ENCODE measurements at places on chromosomes 5 and 9.

DNA sequence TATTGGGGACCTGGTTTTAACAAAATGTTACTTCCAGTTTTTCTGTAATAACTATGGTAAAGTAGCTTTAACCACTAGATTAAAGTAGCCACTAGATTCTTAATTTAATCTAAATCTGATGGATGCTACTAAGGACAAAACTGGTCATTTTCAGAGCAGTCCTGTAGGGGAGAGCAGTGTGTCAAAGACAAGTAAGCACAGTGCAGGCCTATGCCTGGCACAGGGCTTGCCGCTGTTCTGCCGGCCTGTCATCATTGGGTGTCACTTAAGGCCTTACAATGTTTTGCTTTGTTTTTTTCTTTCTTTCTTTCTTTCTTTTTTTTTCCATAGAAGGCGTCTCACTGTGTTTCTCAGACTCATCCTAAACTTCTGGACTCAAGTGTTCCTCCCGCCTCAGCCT is 53.0 kb upstream of the NXNL2 start:
- no peaks in the 10 kb centered on the region for H3K27me3 ChIP-seq
- H3K4me3 ChIP-seq = no peak overlapping the region
- H3K36me3 ChIP-seq = peaks cover 6% of the 10 kb centered on the region
- H3K27ac ChIP-seq = no peak overlapping the region

DNA sequence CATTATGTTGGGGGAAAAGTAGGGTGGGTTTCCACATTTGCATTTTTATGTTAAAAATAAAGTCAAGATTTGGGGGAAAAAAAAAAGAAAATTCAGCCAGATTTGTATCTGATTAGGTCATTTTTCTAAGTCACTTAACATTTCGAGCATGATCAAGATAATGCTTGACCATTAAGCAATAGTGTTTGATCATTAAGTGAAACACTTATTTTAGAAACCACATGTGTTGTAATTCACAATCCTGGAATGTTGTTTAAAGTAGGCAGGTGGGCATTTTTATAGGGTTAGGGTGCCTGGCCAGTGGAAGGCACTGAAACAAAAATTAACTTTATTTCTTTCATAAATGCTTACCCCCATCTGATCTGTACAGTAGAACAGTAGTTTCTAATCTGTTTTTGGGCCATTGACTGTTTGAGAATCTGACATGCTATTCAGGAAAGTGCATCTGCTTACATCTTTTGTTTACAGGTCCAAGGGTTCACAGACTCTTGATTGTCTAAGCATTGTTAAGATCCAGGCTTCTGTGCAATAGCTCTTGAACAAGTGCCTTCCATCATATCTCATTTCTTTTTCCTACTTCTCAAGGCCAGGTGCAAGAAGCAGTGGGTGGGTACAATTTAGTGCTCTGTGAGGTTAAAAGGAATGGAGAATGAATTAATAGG is 9.1 kb downstream of the ZCCHC9 start:
- H3K27me3 ChIP-seq = no peaks in the 10 kb centered on the region
- H3K36me3 ChIP-seq = peaks cover 42% of the 10 kb centered on the region
- no peak overlapping the region for H3K27ac ChIP-seq
- no peak for DNase-seq
- no peak overlapping the region for H3K4me3 ChIP-seq

DNA sequence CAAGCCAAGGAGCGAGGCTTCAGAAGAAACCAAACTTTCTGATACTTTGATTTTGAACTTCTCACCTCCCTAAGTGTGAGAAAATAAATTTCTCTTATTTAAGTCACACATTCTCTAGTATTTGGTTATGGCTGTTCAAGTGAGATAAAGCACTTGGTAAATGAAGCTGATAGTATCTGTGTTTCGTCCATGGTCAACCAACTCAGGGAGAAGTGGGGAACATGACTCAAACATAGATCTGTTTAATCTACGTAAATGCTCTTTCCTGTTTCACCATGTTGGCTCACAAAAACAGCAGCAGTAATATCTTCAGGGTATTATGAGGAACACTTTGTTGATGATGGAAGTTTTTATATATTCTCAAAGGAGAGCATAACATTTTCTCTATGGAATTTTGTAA is 2167.2 kb upstream of the C9orf72 start:
- H3K27ac ChIP-seq = no peak overlapping the region
- H3K4me1 ChIP-seq = no peaks in the 10 kb centered on the region
- H3K4me3 ChIP-seq = no peak overlapping the region

GRCh38 chr9:99109522-99109921 is 4.6 kb downstream of the TGFBR1 start:
- no peak overlapping the region for H3K4me3 ChIP-seq
- H3K36me3 ChIP-seq = peaks cover 27% of the 10 kb centered on the region
- no peak overlapping the region for H3K27ac ChIP-seq
- DNase-seq = no peak
- peaks cover 69% of the 10 kb centered on the region for H3K4me1 ChIP-seq

GRCh38 chr5:78127875-78128274 is 166.6 kb downstream of the AP3B1 start:
- no peaks in the 10 kb centered on the region for H3K27me3 ChIP-seq
- H3K4me3 ChIP-seq = no peak overlapping the region
- H3K36me3 ChIP-seq = peaks cover 23% of the 10 kb centered on the region
- no peak overlapping the region for H3K27ac ChIP-seq

- H3K27ac ChIP-seq = peak overlapping the region; percentile 90
- peak; percentile 87 for DNase-seq
- peak overlapping the region; percentile 35 for H3K4me3 ChIP-seq
- peaks cover 35% of the 10 kb centered on the region for H3K4me1 ChIP-seq
- no peaks in the 10 kb centered on the region for H3K27me3 ChIP-seq
These were observed 98.4 kb downstream of the FNBP1 start for GRCh38 chr9:129944506-129945116.

- H3K4me1 ChIP-seq = no peaks in the 10 kb centered on the region
- no peak overlapping the region for H3K4me3 ChIP-seq
- no peak for DNase-seq
- no peak overlapping the region for H3K27ac ChIP-seq
- no peaks in the 10 kb centered on the region for H3K36me3 ChIP-seq
- no peaks in the 10 kb centered on the region for H3K27me3 ChIP-seq
These were observed 587.7 kb upstream of the CDH6 start for GRCh38 chr5:30605693-30606268.

DNA sequence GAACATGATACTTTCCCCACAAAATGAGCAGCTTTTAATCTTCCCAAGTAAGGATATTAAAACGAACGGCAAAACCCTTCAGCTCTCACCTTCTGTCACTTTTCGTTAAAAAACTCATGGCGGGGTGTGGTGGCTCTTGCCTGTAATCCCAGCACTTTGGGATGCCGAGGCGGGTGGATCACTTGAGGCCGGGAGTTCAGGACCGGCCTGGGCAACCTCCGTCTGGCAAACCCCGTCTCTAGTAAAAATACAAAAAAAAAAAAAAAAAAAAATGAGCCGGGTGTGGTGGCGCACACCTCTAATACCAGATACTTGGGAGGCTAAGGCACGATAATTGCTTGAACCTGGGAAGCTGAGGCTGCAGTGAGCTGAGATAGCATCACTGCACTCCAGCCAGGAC is 902 bp downstream of the TMED9 start:
- no peak for DNase-seq
- peak overlapping the region; percentile 97 for H3K27ac ChIP-seq
- H3K27me3 ChIP-seq = peaks cover 24% of the 10 kb centered on the region
- H3K4me1 ChIP-seq = peaks cover 15% of the 10 kb centered on the region
- H3K4me3 ChIP-seq = peak overlapping the region; percentile 97
- peaks cover 44% of the 10 kb centered on the region for H3K36me3 ChIP-seq

DNA sequence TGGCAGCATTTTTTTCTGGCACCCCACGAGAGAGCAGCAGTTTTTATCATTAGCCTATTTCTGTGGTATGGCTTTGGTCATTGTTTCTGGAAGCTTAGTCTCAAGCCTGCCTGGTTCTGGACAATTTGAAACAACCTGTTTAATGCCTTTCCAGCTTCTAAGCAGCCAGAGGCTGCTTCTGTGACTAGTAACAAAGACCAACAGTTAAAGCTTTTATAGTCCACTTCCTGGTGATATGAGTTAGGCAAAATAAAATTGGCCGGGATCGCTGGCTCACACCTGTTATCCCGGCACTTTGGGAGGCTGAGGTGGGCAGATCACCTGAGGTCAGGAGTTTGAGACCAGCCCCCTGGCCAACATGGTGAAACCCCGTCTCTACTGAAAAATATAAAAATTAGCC is 24.0 kb downstream of the LYRM7 start:
- no peaks in the 10 kb centered on the region for H3K27me3 ChIP-seq
- DNase-seq = no peak
- H3K36me3 ChIP-seq = peaks cover 12% of the 10 kb centered on the region
- H3K27ac ChIP-seq = no peak overlapping the region
- peaks cover 5% of the 10 kb centered on the region for H3K4me1 ChIP-seq
- no peak overlapping the region for H3K4me3 ChIP-seq

DNA sequence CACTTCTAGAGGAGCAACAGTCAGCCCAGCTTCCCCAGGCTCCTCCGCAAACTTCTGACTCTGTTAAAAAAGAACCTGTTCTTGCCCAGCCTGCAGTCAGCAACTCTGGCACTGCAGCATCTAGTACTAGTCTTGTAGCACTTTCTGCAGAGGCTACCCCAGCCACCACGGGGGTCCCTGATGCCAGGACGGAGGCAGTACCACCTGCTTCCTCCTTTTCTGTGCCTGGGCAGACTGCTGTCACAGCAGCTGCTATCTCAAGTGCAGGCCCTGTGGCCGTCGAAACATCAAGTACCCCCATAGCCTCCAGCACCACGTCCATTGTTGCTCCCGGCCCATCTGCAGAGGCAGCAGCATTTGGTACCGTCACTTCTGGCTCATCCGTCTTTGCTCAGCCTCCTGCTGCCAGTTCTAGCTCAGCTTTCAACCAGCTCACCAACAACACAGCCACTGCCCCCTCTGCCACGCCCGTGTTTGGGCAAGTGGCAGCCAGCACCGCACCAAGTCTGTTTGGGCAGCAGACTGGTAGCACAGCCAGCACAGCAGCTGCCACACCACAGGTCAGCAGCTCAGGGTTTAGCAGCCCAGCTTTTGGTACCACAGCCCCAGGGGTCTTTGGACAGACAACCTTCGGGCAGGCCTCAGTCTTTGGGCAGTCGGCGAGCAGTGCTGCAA is 72.8 kb downstream of the NUP214 start:
- H3K36me3 ChIP-seq = peaks cover 56% of the 10 kb centered on the region
- no peak overlapping the region for H3K27ac ChIP-seq
- H3K27me3 ChIP-seq = no peaks in the 10 kb centered on the region
- no peaks in the 10 kb centered on the region for H3K4me1 ChIP-seq
- no peak overlapping the region for H3K4me3 ChIP-seq
- DNase-seq = no peak
